ENCODE measurements at places on chromosomes 2 and 18.

- no peak for DNase-seq
Measured at GRCh38 chr2:108586116-108586515, 51.8 kb downstream of the LIMS1 start.

DNA sequence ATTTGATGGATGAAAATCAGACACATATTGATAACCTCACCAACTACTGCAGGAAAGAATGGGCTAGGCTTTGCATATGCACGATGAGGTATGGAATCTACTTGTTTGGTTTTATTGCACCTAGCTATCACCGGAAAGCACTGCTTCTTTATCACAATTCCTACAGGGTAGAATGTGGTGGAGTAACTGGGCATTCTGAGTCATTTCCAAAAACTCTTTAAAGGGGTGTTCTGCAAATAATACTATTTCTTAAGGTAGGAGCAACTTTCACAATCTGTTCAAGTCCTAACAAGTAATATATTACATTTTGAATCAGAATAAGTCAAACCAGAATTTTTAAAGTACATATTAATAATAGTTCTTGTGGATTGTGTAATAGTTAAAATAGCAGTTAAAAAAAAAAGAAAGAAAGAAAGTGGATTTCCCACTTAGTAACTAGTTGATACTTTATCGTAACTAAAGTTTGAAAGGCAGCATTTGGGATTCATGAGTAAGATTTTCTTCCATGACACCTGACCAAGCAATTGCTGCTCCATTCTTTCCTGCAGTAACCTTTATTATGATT lies 40.5 kb downstream of the INO80C start:
- no peak for DNase-seq

DNA sequence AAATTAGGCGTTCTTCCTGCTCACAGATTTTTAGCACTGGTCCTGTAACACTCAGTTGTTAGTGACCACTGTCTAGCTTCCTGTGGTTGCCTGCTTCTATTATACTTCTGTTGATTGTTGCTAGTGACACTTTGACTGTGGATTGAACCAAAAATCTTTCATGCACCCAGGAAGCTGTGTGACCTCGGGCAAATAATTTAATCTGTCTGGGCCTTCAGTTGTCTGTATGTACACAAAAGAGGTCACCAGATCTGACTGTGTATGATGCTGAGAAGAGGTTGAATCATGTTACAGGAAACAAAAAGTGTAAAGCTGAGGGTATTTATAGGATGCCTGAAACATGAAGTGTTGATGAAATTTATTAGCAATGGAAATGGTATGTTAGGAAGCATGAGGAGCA lies 12.7 kb downstream of the ICOS start:
- no peak for DNase-seq

- no peak for DNase-seq
Measured at GRCh38 chr2:112006076-112006410, 49.0 kb upstream of the TMEM87B start.

GRCh38 chr2:193566276-193566675 lies 1371.5 kb upstream of the TMEFF2 start:
- no peak for DNase-seq

DNA sequence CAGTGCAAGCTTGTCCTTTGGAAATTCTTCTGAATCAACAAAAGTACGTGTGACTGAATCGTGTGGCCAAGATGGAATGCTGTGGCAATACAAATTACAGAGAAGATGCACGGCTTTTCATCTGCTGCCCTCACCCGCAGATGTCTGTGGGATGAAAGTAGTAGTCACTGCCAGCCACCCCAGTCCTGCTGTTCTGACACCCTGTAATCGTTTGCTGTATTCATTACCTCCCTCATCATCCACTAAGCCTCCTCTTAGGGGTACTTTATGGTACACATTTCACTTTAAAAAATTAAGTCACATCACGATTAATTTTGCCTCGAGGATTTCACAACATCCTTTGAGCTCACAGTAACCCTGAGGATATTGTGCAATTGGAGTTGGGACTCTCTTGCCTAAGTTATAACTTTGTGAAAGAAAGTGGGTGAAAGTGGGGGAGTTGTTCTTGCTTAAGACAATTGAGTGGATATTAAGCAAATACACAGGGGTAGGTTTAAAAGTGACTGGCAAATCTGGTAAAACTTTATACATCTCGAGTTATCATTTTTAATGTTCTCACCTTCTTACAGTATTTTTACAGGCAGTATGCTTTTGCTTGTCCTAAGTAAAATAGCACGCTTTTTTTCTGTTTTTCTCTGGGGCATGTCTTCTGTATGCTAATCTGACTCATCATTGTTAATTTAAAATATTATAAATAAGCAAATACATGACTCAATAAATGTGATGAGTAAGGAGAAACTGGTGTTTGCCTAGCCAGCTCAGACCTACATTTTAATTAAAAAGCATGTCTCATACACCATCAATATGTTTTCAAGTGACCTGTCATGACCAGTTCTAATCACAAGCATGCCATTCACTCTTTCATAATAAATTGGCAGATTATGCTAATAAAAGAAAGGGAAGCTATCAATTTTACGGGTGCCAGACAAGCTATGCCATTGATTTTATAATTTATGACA lies 680.9 kb downstream of the IRS1 start:
- peak; percentile 76 for DNase-seq

DNA sequence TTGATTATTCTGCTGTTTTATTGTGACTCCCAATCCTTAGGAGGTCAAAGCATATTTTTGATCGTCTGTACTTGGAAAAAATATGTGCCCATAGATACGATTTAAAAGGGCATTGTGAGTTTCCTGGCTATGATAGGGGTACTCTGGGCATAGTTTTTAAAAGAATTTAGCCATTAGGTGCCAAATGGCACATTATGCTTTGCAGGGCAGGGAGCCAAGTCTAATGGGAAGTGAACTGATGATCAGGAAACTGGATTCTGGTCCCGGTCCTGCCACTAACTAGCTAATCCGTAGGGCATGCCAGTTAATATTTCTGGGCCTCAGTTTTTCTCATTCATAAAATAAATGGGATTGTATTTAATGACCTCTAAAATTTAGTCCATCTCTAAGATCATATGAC lies 189.3 kb downstream of the LTBP1 start:
- DNase-seq, result no peak

DNA sequence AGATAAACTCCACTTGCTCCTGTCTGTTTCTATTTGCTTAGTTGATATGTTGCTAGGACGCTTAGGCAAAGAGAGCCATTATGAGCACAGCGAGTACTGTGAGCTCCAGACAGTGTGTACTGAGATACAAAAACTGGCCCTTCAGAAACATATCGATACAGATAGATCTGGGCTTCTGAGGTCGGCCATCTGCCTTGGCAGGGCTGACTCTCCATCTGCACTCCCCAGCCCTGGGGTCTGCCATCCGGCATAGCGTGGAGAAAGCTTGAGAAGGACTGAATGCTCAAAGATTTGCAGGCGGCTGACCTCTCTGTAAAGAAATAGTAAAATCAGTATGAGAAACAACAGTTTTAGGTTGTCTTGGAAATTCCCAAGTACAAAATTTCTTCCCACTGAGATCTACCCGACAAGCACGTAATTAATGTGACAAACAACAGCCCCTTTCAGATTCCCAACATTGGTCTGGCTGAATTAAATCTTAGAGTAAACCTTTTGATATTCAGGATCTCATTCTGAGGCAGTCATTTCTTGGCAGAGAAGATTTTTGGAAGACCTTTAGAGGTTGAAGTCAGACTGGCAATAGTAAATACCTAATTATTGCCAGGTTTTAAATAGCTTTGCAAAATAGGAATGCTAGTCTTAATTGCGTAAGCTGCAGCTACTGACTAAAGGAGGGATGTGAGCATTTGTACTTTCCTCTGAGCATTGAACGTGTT lies 127.4 kb downstream of the CHST9 start:
- DNase-seq, result no peak

GRCh38 chr2:85578243-85579180 lies 1.1 kb downstream of the VAMP8 start:
- DNase-seq, result no peak

- no peak for DNase-seq
Measured at GRCh38 chr2:71712158-71712818, 258.9 kb downstream of the DYSF start.

- no peak for DNase-seq
Measured at GRCh38 chr2:132668189-132668823, 1.7 kb downstream of the LYPD1 start.

- DNase-seq, result no peak
Measured at GRCh38 chr2:169609264-169609663, 25.1 kb downstream of the PPIG start.

- DNase-seq, result no peak
Measured at GRCh38 chr2:52064234-52064633, 1032.3 kb upstream of the NRXN1 start.

DNA sequence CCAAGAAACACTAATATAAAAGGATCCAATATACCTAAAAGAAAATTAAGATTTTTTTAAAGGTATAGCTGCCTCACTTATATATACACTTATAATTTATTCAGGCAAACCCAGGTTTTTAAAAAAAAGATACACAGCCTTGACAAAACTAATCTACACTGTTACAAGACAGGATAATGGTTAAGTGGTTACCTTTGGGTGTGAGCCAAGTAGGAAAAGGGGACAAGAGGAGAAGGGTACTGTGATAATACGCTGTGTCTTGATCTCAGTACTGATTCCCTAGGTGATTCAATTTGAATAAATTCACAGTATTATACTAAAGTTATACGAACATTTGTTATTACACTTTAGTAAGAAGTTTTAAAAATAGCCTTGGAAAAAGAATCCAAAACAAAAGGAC lies 30.6 kb downstream of the KLHL41 start:
- no peak for DNase-seq

- no peak for DNase-seq
Measured at GRCh38 chr2:152413228-152414030, 78.5 kb downstream of the FMNL2 start.

GRCh38 chr2:236971919-236972381 lies 113.7 kb upstream of the COPS8 start:
- DNase-seq, result no peak

DNA sequence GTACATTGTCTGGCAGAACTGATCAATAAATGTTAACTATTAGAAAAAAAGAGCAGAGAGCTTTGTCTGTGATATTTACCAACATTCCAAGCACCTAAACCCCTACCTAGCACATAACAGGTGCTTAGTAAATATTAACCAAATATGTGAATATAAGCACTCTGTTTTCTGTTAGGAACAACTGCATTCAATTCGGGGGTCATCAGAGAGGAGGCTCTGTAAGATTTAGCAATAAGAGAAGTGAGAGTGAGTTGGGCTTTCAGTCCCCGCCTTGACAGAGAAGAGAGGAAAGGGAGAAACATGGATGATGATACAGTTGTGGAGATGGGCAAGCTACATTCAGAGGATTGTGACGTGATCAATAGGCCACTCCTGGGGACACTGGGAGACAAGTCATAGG lies 47.7 kb downstream of the MYOM1 start:
- DNase-seq, result no peak

DNA sequence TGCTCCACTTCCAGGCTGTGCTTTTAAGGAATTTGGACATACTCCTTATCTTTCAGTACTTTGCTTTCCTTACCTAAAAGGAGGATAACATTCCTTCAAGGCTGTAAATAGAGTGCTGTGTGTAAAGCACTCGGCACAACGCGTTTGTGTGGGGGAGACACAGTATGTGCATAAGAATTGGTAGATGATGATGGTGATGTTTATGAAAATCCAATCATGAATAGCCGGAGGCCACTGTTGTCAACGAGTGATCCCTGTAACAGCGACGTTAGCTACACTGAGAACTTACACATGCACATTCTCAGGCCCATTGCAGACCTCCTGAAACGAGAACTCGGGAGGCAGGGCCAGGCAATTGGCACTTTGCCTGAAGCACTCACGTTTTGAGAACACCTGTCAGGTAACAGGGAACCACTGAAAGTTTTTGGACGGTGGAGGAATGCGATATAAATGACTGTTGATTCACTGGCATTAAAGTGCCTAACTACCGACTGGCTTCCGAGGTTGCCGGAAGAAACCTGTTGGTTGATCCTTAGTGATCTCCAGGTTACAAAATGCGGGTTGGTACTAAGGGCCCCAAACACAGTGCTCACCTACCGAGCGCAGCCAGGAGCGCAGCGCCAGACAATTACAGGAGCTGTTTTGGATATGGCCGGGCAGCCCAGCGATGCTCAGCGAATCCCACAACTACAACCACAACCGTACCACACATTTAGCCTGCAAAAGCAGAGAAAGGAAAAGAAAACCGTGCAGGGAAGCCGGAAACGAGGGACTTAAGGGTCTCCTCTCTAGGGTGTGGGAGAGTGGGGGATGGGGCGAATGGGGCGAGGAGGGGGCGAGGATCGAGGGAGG lies 1.0 kb upstream of the MAP4K4 start:
- DNase-seq, result no peak

GRCh38 chr2:47260971-47261370 lies 105.9 kb upstream of the STPG4 start:
- no peak for DNase-seq

- no peak for DNase-seq
Measured at GRCh38 chr2:51526766-51527165, 494.8 kb upstream of the NRXN1 start.

DNA sequence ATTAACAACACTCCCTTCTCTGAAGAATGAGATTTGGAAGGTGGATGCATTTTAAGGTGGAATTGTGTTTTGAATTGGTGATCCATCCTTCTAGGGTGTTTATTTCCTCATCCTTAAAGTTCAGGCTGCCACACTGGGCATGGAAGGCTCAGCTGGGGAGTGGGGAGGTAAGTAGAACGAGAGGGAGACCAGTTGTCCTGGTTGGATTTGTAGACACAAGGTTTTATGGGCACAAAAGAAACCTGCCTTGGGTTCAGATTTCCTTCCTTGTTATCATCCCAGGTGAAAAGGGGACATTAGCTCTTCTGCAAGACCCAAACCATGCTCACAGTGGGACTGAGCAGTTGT lies 101.0 kb upstream of the SIX3 start:
- no peak for DNase-seq

DNA sequence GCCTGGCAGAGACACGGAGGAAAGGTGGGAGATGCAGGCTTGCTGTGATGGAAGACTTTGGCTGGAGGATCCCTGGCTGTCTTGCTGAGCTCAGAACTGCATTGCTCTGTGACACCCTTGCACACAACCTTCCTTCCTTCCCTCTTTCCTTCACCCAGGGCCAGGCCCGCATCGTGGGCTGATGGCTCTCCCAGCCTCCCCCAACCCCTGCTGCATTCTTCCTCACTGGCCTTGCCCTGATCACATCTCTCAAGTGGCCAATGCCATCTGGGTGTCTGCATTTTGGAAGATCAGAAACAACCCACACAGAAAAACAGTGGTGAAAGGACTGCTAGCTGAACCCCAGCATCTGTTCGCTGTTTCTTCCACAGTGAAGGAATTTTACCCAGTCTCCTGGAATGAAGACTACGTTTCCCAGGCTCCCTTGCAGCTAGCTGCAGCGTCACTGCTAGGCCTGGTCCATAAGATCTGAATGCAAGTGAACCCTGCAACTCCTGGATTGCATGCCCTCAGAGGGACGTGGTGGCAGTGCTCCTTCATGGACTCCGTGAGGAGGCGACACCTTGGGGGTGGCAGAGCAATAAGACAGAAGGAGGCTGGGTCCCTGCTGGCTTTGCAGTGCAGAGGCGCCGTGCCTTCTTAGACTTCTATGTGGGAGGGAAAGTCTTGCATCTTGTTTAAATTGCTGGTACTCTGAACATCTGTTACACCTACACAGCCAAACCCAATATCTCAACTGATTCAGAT lies 78.9 kb upstream of the YWHAQ start:
- DNase-seq, result no peak
